ENCODE measurements at places on chromosomes 16 and 17.

DNA sequence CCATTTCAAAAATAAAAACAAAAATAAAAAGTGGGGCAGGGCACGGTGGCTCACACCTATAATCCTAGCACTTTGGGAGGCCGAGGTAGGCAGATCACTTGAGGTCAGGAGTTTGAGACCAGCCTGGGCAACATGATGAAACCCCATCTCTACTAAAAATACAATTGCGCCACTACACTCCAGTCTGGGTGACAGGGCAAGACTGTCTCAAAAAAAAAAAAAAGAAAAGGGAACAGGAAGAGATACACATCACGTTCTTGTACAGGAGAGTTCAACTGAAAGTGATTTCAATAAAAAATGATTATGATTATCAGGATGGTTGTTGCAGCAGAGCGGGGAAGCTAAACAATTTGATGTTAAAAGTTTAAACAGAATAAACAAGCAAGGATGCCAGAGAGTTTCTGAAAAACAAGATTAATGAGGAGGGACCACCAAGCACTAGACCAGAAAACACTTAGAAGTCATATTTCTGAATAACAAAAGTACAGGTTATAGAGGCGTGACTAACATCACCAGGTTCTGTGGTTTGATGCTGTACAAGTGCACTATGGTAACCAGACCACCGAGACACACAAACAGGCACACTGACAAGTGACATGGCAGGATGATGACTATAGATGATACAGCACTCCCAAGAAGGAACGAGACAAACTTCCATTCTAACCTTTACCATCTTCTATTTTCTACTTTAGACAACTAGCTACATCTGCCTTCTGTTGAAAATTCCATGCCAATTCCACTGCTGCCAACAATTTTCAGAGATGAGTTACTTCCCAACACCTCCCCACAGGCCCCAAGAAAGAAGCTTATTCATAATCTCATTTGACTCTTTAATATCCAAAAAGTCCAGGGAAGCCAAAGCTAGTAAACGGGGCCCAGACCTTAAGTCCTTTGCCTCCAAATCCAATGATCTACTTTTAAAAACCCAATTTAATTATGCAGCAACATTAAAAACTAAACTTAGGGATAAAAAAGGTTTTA lies 11.8 kb downstream of the DNAJA2 start:
- no peak for DNase-seq

DNA sequence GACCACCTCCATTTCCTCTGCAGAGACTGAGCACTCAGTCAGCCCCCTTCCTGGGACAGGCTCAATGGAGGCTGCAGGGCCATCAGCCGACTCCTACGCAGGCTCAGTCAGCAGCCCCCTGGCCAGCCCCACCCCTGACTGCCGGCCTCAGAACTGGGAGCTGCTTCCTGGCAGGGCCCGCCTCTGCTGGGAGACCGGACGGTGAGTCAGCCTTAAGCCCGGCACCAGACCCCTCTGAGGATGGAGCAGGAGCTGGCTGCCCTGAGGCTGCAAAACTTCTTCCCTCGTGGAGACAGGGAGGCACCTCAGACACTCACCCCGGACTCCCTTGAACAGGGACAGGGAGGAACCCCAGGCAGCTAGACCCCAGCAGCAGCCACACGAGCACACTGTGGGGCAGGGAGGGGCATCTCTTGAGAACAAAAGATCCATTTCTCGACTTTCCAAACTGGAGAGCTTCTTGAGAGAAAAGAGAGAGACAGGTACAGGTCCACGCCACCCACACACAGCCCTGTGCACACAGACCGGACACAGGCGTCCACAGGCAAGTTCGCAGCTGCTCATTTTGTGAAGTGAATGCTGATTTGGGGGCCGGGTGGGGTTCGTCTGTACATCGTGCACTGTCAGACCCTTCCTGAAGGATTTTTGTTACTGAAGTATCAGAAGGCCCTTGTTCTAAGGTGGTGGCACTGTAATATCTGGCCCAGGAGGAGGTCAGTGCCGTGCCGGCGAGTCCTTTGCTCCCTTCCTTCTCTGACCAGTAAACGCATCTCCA lies 1.3 kb upstream of the TUBB3 start:
- DNase-seq, result peak; percentile 98

DNA sequence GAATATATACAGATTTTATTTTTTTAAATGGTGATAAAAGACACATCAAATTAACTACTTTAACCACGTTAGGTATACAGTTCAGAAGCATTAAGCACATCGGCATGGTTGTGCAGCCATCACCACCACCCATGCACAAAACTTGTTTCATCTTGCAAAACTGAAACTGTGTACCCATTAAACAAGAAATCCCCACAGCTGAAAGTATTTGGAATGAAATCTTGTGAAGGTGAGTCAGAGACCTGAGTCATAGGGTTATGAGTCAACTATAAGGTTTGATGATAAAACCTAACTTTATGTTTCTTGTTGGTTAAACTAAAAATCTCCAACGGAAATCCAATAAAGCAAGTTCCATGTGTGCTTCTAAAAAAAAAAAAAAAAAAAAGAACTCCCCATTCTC lies 561.6 kb upstream of the PSMD7 start:
- DNase-seq, result peak; percentile 86

GRCh38 chr17:62808576-62808970 lies 459 bp upstream of the MARCHF10 start:
- DNase-seq, result no peak

GRCh38 chr17:73286863-73287296 lies 24.9 kb downstream of the CDC42EP4 start:
- DNase-seq, result no peak

DNA sequence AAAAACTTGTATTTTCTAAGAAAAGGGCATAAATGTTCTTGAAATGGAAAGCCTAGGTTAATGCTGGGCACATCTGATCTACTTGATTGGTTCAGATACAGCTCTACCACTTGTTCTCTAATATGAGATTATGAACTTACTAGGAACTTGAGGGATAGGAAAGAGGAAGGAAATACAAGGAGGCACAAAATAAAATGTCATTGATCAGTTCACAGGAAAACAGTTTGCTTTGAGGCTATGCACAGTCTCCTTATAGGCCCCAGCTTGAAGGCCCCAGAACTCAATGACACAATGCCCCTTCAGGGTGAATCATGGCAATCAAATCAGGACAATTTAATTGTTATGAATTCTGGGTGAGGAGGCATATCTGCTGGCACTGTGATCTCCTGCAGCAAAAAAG lies 27.1 kb downstream of the NXPH3 start:
- no peak for DNase-seq

DNA sequence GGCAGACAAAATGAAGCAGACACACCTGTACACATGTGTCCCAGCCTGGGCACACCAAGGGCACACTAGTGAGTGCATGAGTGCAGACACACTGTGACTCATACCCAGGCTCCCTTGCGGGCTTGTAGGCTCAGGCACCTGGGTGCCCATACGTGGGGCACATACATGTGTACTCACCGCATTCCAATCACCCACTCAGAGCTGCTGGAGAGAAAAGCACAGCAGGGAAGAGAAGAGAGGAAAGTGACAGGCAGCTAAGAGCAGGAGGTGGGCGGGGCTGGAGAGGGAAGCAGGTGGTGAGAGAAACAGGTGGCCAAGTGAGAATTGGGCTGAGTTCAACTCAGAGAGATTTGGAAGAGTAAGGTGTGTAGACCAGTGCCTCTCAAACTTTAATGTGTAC lies 54.0 kb downstream of the TMEM132E start:
- no peak for DNase-seq

- no peak for DNase-seq
Observed at GRCh38 chr16:58853854-58854791, 120.0 kb upstream of the GOT2 start.

- no peak for DNase-seq
Observed at GRCh38 chr17:68170246-68170645, 77.6 kb upstream of the AMZ2 start.

GRCh38 chr17:58316260-58316960 lies 12.2 kb downstream of the TSPOAP1 start:
- DNase-seq, result no peak

DNA sequence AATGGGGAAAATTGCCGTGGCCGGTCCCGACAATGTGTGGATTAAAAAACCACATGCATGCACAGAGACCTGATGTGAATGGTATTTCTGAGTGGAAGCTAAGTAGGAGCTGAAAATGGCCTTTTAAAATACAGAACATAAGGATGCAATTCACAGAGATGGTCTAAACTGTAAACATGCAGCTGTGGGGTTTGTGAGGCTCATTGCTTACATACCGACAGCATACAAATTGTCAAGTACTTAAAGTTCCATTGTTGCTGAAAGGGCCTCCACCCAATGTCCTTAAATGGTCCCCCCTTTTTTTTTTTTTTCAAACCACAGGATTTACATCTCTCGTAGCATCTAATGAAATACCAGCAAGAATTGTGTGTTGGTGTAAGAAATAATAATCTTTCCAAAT lies 523.2 kb downstream of the MAF start:
- no peak for DNase-seq

- DNase-seq, result peak; percentile 31
Observed at GRCh38 chr17:43702637-43703036, 40.9 kb upstream of the MEOX1 start.

GRCh38 chr17:40316571-40317344 lies 7.8 kb downstream of the RARA start:
- no peak for DNase-seq

GRCh38 chr16:49610983-49611382 lies 237.4 kb downstream of the C16orf78 start:
- DNase-seq, result no peak

DNA sequence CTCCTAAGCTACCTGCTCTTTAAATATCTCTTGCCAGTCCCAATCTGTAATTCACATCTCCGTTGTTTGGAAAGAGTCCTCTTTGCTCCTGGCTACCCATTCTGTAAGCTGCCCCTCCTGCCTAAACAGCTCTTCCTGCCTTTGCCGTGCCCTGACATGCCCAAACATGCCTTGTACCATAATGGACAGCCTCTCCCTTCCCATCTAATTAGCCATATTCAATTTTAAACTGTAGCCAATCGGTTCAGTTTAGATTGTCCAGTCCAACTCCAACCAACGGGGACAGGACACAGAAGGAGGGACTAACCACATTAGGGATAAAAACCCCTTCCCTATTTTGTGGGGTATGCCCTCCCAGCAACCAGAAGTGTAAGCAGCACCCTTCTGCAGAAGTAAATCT lies 30.6 kb upstream of the CLEC3A start:
- DNase-seq, result no peak

- peak; percentile 48 for DNase-seq
Observed at GRCh38 chr16:87252269-87252970, 64.8 kb downstream of the C16orf95 start.

GRCh38 chr17:34613064-34614019 lies 34.0 kb downstream of the TMEM132E start:
- DNase-seq, result peak; percentile 4

- peak; percentile 66 for DNase-seq
Observed at GRCh38 chr17:51119415-51120356, 982 bp downstream of the SPAG9 start.

- DNase-seq, result no peak
Observed at GRCh38 chr16:79768276-79768970, 167.9 kb upstream of the MAF start.

- DNase-seq, result peak; percentile 45
Observed at GRCh38 chr17:600576-601243, 113.9 kb downstream of the VPS53 start.

DNA sequence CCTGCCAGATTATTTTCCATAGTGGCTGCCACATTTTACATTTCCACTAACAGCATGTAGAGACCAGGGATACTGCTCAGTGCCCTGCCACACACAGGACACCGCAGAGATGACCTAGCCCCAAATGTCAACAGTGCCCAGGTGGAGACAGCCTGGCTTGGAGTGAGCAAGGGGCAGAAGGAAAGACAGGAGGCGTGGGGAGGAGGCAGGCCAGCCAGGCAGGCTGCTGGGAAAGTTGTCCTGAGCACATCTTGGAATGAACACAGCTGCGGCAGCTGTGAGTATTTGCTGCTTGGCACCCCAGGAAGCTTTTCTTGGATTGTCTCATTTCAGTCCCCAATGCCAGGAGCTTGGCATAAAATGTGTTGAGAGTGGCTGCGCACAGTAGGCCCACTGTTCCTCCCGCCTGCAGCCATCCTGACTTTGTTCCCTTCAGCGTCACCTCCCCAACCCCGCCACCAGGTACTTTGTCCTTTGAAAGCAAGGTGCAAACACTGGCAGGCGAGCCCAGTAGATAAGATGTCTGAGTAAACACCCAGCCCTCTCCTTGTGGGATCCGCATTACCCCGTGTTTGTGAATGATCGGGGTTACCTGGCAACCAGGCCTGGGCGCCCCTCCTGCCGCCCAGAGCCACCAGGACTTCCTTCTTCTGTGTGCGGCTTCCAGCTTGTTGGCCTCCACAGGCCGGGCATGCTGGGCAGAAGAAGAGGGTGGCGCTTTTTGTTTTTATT lies 114.0 kb downstream of the CMIP start:
- DNase-seq, result no peak

DNA sequence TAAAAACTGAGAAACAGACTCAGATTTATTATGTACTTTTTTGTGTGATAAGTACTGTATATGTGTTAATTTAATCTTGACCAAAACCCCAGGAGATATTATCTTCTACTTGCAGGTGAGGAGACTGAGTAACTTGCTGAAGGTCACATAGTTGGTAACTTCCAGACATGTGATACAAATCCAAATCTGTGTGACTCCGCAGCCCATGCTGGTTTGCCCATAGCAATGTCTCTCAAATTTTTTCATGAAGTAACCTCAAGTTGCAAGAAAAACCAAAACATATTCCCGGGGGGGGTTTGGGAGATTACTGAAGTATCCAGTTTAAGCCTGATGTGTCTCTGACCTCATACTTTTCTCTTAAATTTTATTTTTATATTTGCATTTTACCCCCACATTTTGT lies 3.3 kb downstream of the TEX14 start:
- no peak for DNase-seq

- DNase-seq, result no peak
Observed at GRCh38 chr16:21986692-21987246, 14.1 kb downstream of the PDZD9 start.

- DNase-seq, result no peak
Observed at GRCh38 chr17:80876950-80877728, 114.5 kb upstream of the CHMP6 start.

- DNase-seq, result peak; percentile 28
Observed at GRCh38 chr17:38590988-38591758, 14.6 kb downstream of the SRCIN1 start.

- peak; percentile 14 for DNase-seq
Observed at GRCh38 chr16:29927070-29927905, 1.3 kb upstream of the KCTD13 start.

Data from M059J (cell line).